Kasumi-1 (cell line): ENCODE measurements at places on chromosomes 11 and 22.

GRCh38 chr22:36369004-36369921, 18.5 kb downstream of the MYH9 start:
- no peak for DNase-seq

GRCh38 chr11:76614471-76615179, 55.9 kb downstream of the LRRC32 start:
- DNase-seq: no peak

GRCh38 chr11:23112987-23113886, 253.0 kb upstream of the CCDC179 start:
- peak; percentile 61 for DNase-seq

- DNase-seq: no peak
These were observed 49.8 kb downstream of the SHANK2 start for GRCh38 chr11:71202598-71202944.

- DNase-seq: no peak
These were observed 27.3 kb downstream of the SERGEF start for GRCh38 chr11:17985517-17985916.

- no peak for DNase-seq
These were observed 1000.3 kb downstream of the BRD1 start for GRCh38 chr22:48827268-48827846.

- DNase-seq: no peak
These were observed 201.0 kb upstream of the NAV2 start for GRCh38 chr11:19511413-19512183.
